Activated CD8-positive, alpha-beta memory T cell treated with anti-CD3 and anti-CD28 coated beads for 1 hour (primary cell): ENCODE measurements at places on chromosomes 6 and 20.

DNA sequence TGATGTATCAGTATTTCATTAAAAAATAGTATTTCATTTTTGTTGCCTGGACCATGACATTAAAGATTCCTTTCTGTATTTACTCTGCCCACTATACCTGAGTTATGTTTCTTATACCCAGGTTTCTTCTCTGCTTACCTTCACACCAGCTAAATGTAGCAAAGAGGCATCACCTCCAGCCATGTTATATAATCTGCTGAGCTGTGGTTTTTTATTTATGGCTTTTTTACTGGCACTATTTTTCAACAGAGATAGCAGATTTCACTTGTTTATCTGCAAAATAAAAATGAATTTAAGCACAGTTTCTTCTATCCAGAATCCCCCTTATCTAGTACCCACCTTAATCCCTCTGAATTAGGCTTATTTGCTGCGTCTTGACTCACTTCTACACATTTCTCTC is 979.0 kb upstream of the MAN1A1 start:
- DNase-seq, result no peak

GRCh38 chr6:113464960-113465359 is 392.2 kb upstream of the MARCKS start:
- no peak for DNase-seq

GRCh38 chr6:39083231-39083634 is 31.8 kb downstream of the SAYSD1 start:
- DNase-seq, result no peak

DNA sequence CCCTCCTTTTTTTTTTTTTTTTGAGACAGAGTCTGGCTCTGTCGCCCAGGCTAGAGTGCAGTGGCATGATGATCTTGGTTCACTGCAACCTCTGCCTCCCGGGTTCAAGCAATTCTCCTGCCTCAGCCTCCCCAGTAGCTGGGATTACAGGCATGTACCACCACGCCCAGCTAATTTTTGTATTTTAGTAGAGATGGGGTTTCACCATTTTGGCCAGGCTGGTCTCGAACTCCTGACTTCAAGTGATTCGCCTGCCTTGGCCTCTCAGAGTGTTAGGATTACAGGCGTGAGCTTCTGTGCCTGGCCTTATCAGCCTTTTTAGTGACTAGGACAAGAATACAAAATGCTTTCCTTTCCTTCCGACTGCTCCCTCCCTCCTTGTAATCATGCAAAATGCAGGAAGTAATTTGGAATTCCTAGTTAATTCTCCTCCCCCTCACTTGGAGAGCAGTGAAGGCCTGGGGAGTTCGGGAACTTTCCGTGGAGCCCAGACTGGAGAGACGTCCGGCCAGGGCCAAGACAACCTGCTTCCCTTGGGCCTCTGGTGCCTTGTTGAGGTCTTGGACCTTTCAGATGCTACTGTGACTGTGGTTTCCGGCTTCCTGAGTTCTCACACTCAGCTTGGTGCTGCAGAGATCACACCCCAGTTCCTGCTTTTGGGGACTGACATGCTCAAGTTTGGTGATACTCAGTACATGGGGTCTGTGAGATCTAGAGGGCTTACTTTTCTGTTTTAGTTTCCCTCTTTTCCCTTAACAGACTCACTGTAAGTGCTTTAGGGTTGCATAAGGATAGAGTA is 3.9 kb upstream of the PHF20 start:
- DNase-seq, result no peak

DNA sequence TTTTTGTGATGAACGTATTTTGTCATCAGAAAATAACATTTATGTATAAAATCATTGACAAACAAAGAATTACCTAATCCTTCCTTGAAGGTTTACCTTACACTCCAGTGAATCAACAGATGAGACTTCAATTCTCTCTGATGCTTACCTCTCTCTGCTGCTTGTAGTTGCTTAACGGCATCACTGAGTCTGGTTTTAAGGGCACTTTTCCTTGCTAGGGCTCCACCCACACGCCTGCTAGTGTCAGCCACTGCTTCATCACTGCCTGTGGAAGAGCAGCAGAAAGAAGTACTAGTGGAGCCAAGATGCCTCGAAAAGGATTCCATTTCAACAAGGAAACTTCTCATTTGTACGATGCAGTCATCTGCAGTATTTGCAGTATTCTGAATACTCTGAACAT is 63.0 kb downstream of the FAM229B start:
- DNase-seq, result no peak

- DNase-seq, result no peak
Measured at GRCh38 chr6:64128301-64129024, 492.9 kb downstream of the PHF3 start.

GRCh38 chr6:165694296-165694695 is 31.3 kb upstream of the PDE10A start:
- DNase-seq, result no peak
